Urinary bladder (tissue), 4 donors: ENCODE measurements at places on chromosomes 7 and 10. TPM values are rescaled to one million over a fixed set of nuclear protein-coding genes. Genes with fewer than 3 reads are reported as not detected.

The ZNF800 gene
- total RNA-seq: 42.5 TPM

The C10orf62 gene
- not detected for total RNA-seq

The RBP4 gene
- total RNA-seq: 1.9 TPM

The PLA2G12B gene
- not detected for total RNA-seq

The DOCK4 gene
- 46.5 TPM for total RNA-seq

The ANKRD30A gene
- not detected for total RNA-seq

The NODAL gene
- total RNA-seq: not detected

The MKX gene
- 6.2 TPM for total RNA-seq
